ENCODE measurements at places on chromosomes 16 and 17.

DNA sequence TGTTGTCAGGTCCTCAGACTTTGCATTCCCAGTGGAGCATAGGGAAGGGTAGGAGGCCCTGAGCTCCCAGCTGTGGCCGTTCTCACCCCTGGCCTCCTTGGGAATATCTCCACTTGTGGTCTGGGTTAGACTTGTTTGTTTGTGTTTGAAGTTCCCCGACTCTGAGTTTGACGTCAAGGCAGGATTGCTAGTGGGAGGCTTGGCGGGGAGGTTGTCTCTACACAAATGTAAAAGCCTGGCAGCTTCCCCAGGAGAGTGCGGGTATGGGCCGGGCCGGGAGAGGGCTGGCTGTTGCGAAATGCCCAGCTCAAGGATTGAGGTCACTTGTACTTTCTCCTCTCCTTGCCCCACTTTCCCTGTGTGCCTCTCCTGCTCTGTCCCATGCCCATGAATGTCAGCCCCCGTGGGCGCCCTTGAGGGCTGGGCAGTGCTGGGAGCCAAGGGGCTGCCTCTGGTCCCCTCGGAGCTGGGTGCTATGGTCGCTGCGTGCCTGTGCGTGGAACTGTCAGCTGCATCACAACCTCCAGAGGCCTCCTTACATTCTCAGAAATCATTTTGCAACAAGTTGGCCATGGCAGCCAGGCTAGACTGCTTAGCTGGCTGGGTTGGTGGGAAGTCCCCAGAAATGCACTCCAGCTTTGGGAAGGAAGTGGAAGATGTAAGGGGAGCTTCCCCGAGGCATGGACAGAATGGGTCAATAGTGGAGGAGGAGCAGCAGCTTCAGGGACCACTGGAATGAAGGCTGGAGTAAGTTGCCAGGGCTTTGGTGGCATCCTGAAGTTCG lies 84.3 kb downstream of the KSR1 start:
- no peak for DNase-seq

GRCh38 chr17:76735586-76736348 lies 1.4 kb downstream of the SRSF2 start:
- no peak for DNase-seq

- DNase-seq, result no peak
These were observed 30.0 kb upstream of the CLEC18A start for GRCh38 chr16:69921127-69921526.

- no peak for DNase-seq
These were observed 145.0 kb downstream of the SEC14L1 start for GRCh38 chr17:77285594-77286390.

GRCh38 chr17:58165981-58166380 lies 801 bp upstream of the OR4D2 start:
- no peak for DNase-seq

Data from activated naive CD8-positive, alpha-beta T cell treated with anti-CD3 and anti-CD28 coated beads, Interleukin-2, amount 50 U/mL, for 24 hours (primary cell).